ENCODE measurements at places on chromosomes 5 and 9.

GRCh38 chr9:106421772-106422171, 441.2 kb upstream of the ZNF462 start:
- peak; percentile 61 for DNase-seq

- no peak for DNase-seq
These were observed 10.2 kb downstream of the SPRY4 start for GRCh38 chr5:142314606-142315005.

- no peak for DNase-seq
These were observed 146.4 kb upstream of the ERCC6L2 start for GRCh38 chr9:95729046-95729445.

DNA sequence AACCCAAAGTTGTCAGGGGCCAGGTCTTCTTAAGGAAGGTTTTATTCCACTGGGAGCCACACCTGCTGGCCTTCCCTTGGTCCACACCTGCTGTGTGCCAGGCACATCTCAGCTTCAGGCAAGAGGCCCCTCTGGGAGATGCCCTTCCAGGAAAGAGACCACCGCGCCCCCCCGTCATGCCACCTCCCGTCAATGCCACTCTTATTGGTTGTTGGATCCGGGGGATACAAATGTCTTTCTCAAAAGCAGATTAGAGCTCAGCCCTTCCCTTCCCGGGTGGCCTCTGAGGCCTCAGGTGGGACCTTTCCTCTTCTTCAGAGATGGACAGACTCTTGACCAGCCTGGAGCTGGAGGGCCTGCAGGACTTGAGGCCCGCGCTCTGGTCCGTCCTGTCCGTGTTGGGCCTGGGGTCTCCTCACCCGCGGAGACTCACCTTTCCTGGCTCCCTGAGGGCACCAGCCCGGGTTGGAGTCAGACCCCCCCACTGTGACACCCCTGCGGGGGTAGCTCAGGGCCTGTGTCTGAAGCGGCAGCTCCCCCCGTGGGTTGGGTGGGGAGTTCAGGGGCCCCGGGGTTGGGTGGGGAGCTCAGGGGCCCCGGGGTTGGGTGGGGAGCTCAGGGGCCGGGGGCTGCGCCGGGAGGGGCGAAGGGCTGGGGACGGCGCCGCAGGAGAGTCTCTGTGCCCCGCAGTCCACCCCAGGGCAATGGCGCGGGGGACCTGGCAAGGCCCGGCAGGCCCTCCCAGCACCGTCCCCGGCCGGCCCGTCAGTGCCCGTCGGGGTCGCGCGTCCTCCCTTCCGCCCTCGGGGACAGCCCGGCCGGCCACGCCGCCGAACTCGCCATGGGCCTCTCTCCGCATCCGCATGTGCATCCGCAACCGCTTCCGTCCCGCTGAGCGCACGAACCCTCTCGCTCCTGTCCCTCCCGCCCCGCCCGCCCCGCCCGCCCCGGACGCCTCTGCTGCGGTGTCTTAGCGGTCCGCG, 3.7 kb upstream of the SLC9A3 start:
- DNase-seq, result peak; percentile 19

- DNase-seq, result no peak
These were observed 6.2 kb upstream of the TNFSF8 start for GRCh38 chr9:114936581-114936980.

- DNase-seq, result no peak
These were observed 20.6 kb upstream of the NNT start for GRCh38 chr5:43582082-43583005.

DNA sequence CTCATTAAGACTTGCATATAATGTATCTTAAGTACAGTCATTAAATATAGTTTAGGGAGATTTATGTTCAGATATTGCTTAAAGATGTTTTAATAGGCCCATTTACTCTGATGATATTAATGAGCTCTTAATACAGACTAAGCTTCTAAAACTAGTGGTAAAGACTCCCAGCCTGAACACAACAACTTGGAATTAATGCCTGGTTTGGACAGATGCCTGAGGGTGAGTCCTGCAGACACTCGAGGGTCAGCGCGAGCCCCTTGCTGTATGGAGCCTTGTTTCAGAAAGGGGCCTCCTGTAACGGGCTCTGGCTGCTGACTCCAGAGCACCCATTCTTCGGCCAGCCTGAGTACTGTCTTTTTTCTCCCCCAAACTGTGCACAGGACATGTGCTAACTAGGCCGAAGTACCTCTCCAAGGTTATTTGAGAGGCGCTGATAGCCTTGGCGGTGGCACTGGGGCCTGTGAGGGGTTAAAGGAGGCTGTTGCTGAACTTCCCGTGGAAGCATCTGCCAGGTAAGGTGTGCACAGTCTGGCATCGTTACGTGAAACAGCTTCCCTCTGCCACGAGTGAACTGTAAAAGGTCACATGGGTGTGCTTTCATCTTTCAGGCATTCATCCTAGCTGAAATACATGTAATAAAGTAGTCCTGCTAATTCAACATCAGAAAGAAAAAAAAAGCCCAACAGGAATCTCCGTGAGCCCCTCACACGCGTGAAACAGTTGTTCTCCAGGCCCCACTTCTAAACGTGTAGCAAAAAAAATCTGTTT, 113.4 kb downstream of the MVB12B start:
- DNase-seq, result no peak

GRCh38 chr9:89194421-89195130, 16.0 kb upstream of the SHC3 start:
- no peak for DNase-seq

GRCh38 chr9:105439428-105439827, 8.4 kb upstream of the FSD1L start:
- no peak for DNase-seq

DNA sequence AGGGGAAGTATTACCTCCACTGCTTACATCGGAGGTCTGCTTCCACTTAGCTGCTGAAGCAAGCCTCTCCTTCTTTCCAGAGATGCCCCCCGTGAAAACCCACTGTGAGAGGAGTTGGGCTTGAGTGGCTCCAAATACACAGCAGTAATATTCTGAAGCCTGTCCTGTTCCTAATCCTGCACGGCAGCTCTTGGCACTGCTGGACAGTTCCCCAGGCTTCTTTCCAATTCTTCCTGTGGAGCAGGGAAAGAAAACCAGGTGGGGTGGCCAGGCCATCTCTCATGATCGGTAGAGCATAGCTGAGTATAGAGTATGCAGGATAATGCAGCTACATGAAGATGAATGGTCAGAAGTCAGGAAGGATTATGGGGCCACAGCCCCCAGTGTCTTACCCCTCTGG, 335.3 kb downstream of the MARCHF11 start:
- no peak for DNase-seq

DNA sequence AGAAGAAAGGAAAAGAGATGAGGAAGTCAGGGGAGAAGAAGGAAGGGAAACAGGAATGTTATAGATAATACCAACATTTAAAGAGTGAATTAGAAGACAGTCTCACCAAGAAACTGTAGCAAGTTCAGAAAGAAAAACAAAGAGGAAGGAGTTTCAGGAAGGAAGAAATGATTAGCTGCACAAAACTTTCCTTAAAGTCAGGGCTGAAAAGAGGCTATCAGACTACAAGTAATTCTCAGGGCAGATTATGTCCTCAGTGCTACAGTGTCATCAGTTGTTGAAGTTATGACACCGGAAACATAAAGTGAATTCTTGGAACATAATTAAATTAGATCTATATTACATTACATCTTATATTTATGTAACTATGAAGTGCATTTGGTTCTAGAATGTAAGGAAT, 226.9 kb downstream of the ARRDC3 start:
- no peak for DNase-seq

DNA sequence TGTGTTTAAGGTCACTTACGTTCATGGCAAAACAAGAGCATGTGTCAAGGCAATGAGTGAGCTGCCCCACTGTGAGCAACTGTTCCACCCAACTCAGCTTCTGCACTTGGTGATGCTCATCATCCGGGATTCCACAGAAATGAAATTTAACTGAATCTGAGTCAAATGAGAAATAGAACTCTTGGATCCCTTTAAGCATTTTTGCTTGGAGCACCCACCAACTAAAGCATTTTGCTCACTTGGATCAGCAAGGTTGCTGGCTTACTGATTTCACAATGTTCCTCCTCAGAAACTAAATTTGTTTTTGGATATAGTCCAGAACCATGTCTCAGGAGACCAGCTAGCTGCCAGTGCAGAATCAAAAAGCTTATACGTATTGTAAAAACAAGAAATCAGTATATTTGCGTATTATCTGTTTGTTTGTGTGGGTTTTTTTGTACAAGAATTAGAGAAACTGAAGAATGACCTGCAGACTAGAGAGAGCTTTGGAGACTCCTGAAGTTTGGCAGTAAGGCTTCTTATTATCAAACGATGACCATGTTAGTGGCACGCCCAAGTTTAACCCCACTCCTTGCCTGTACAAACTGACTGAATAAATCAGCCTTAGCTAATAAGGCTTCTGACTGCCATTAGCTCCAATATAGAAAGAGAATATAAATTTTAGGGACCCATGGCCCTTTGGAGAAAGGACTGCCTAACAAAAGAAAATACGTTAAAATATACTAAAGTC, 153.8 kb upstream of the FST start:
- no peak for DNase-seq

DNA sequence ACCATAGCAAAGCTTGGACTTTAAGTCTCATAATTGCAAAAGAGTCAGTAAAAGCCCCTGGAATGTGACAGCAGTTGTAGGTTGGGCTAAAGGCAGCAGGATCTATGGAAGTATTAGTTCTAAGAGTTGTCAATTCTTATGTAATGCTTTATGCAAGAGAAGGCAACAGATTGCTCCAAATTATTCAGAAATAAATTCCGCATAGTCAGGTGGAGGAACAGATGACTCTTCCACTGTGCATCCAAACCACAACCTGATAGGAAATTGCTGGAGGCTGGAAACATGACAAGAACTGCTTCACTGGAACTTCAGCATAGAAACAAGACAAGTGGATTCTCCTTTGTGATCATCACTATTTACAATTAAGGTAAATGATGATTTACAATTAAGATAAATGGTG, 101.0 kb downstream of the STARD4 start:
- no peak for DNase-seq

DNA sequence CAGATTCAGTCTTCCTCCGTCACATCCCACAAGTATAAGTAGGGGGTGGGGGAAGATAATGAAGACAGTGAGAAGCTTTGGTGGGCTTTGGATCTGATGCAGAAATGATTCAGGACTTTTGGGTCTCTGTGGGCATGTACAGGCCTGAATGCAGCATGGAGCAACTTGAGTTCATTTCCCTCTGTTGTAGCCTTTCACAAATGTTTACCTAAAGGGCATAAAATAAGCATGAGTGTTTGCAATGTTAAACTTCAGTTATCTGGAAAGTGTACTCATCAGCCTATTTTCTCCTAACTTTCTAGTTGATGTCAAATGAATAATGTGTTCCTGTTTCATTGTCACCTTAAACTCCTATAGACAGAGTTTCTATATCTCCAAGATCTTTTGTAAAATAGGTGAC, 39.3 kb downstream of the GARNL3 start:
- no peak for DNase-seq

DNA sequence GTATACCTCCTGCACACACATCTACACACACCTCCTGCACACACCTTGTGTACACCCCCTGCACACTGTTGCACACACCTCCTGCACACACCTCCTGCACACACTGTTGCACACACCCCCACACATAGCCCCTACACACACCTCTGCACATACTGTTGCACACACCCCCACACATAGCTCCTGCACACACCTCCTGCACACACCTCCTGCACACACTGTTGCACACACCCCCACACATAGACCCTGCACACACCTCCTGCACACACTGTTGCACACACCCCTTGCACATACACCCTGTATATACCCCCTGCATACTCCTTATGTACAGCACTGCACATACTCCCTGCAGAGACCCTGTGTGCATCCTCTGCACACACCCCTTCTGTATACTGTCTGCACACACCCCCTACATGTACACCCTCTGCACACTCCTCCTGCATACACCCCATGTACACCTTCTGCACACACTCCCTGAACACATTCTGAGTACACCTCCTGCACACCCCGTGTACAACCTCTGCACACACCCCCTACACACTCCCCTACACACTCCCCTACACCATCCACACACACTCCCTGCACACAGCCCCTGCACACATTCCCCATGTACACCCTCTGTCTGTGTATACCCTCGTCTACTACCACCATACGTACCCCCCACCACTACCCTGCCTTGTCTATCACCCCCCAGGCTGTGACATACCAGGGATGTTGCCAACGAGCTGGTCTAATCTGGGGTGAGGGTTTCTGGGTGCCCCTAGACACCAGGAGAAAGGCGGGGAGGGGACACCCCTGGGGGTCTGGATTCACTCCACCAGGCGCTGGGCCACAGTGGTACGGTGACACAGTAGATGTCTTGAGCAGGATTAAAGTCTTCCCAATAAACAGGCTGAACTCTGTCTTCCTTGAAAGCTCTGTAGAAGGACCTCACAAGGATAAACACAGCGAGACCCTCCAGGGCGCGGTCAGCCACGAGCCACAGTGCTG, 1.1 kb upstream of the CEP72 start:
- DNase-seq, result no peak

- no peak for DNase-seq
These were observed 6.6 kb downstream of the PSAT1 start for GRCh38 chr9:78303377-78304062.

GRCh38 chr9:124724415-124725067, 46.6 kb downstream of the NR6A1 start:
- DNase-seq, result no peak

Data from activated CD4-positive, alpha-beta T cell treated with anti-CD3 and anti-CD28 coated beads, Interleukin-2, amount 50 U/mL, for 16 hours (primary cell).